GM23248 (cell line): ENCODE measurements at places on chromosomes 5 and 9.

- DNase-seq, result no peak
Measured at GRCh38 chr5:114311968-114312367, 49.9 kb upstream of the KCNN2 start.

- peak; percentile 42 for DNase-seq
Measured at GRCh38 chr9:38371495-38371894, 21.0 kb upstream of the ALDH1B1 start.

DNA sequence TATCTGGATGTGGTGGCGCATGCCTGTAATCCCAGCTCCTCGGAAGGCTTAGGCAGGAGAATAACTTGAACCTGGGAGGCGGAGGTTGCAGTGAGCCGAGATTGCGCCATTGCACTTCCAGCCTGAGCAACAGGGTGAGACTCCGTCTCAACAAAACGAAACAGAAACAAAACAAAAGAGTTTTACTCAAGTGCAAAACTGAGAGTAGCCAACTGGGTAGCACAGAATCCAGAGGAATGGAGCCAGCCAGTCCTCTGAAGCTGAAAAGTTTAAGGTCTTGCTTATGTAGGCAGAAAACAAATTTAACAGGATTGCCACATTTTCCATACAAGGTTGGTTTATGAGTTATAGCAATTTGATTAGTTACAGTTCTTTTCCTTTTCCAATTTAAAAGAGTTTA lies 32.0 kb downstream of the SPIN1 start:
- DNase-seq, result no peak

GRCh38 chr5:50727149-50727496 lies 60.7 kb downstream of the PARP8 start:
- DNase-seq, result peak; percentile 46

DNA sequence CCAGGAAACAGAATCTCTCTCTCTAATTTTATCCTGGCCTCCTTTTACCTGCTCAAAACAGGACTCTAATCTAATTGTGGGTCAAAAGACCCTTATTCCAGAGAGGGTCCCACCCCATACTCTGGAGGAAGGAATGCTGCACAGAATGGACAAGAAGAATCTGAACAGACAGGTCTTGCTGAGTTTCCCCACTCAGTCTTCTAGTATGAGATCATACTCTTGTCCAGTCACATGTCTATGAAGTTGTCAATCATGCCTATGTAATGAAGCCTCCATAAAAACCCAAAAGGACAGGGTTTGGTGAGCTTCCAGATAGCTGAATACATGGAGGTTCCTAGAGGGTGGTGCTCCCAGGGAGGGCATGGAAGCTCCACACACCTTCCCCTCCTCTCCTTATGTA lies 123.9 kb upstream of the FER start:
- no peak for DNase-seq

- peak; percentile 90 for DNase-seq
Measured at GRCh38 chr5:57298295-57298984, 124.6 kb downstream of the GPBP1 start.

GRCh38 chr5:172897481-172898217 lies 61.6 kb upstream of the RPL26L1 start:
- DNase-seq, result peak; percentile 95

GRCh38 chr9:126020836-126021235 lies 273.7 kb downstream of the PBX3 start:
- DNase-seq, result no peak

DNA sequence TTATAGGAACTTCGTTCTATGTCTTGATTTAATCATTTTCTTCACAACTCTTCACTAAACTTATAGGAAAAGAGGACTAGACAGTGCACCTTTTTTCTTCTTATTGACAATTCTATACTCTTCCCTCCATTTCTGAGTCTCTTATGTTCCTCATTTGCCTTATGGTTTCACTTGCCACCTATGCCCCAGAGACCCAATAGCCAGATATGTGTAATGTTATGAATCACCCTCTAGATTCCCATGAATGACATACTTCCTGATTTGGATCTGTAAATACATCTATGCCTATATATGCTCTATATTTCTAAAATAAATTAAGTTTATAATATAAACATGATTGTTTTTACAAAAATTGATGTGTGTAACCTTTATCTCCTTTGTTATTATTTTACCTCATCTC lies 514.1 kb upstream of the MEF2C start:
- peak; percentile 29 for DNase-seq

- no peak for DNase-seq
Measured at GRCh38 chr9:105259731-105260612, 15.5 kb downstream of the SLC44A1 start.

- no peak for DNase-seq
Measured at GRCh38 chr9:131606896-131607567, 61.7 kb downstream of the PRRT1B start.

- peak; percentile 61 for DNase-seq
Measured at GRCh38 chr9:124222918-124223720, 34.6 kb upstream of the NEK6 start.

GRCh38 chr5:52598968-52599367 lies 188.7 kb upstream of the ITGA1 start:
- DNase-seq, result no peak

DNA sequence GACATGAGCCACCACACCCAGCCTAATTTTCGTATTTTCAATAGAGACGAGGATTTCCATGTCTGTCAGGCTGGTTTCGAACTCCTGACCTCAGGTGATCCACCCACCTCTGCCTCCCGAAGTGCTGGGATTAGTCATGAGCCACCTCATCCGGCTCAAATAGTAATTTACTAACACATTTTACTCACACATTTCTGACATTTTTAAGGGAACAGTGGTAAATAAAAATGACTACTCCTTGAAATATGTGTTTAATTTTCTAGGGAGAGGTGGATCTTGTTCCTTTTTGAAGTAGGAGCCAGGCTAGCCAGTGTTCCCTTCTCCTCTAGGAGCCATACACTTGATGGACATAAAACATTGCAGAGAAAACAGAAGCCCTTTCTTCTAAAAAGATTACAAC lies 55.2 kb upstream of the ERBIN start:
- DNase-seq, result peak; percentile 82

- peak; percentile 79 for DNase-seq
Measured at GRCh38 chr9:34988218-34989002, 1.1 kb upstream of the DNAJB5 start.

DNA sequence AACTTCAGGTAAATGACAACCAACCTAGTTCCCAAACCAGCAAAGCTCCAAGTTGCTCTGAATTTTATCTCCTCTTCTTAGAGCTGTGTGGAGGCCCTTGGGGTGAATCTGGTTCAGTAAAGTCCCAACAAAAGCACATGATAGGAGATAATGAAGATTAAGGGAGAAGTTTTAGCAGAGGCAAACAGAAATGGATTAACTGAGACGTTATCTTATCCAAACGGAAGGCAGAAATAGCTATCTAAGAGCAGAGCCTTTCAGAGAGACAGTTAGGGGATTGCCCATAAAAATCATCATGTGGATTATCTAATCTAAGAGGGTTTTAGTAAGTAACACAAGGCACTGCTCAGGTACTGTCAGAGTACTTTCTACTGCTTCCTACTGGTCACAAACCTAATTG lies 183.9 kb upstream of the ZNF618 start:
- no peak for DNase-seq

GRCh38 chr5:40676613-40677343 lies 2.9 kb upstream of the PTGER4 start:
- DNase-seq, result peak; percentile 78

DNA sequence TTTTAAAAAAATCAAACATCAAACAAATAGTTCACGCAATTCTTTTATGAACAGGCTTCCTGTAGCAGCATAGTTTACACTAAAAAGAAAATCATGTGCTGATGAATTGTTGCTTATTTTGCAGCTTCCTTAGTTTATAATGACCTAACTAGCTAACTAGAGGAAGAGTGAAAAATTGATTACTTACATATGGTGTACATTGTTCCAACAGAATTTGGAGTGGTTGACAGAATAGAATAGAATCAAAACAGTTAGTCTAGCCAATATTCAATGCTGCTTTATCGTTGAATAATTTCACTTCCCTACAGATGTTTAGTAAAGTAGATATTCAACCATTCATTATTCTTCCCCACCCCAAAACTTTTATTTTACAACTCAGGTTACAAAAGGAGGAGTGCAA lies 4.2 kb downstream of the NMUR2 start:
- no peak for DNase-seq

DNA sequence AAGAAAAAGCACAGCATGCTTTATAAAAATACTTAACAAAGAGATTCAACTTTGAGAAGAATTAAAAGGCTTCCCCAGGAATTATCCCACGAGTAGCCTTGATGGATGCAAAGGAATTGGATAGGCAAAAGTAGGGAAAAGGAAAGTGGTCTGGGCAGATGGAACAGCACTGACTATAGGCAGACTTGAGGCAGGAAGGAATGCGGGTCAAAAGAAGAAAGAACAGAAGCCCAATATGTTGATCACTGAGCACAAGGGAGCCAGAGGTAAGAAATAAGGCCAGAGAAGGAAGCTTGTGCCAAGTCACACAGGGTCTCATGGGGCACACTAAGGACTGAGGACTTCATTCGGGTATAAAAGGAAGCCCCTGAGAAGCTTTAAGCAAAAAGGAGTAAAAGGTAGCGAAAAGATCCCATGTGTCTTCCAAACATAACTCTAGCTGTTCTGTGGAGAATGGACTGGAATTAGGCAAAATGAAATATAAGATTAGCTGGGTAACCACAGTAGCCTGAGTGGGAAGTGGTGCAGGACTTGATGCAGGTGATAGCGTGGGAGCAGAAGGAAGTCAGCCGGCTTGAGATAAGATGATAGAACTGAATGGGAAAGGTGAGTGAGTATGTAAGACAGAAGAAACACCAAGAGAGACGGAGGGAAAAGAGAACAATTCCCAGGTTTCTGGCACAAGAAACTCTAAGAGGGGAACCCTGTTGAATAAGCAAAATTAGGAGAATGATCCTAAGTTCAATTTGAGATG lies 106.6 kb downstream of the DENND1A start:
- DNase-seq, result no peak

GRCh38 chr5:136332223-136333015 lies 32.9 kb downstream of the TRPC7 start:
- no peak for DNase-seq

- DNase-seq, result peak; percentile 69
Measured at GRCh38 chr5:113020461-113021273, 44.1 kb downstream of the DCP2 start.

- DNase-seq, result peak; percentile 79
Measured at GRCh38 chr9:113669522-113670115, 206.1 kb downstream of the RGS3 start.

DNA sequence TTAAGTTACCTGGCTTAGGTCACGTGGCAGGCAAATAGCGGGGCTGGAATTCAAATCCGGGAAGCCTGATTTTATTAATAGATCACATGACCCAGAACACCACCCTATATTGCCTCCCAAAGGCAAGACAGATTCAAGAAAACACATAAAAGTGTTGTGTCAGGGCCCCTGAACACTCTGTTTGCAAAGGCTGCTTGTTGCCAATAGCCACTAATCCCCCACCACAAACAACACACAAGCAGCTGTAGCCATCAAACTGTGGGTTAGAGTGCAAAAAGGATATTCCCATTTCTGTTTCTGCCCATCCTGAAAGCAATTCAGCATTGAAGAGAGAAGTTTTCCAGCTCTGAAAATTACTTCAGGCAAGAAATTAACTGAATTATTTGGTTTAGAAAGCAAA lies 358.9 kb upstream of the RFX3 start:
- no peak for DNase-seq

DNA sequence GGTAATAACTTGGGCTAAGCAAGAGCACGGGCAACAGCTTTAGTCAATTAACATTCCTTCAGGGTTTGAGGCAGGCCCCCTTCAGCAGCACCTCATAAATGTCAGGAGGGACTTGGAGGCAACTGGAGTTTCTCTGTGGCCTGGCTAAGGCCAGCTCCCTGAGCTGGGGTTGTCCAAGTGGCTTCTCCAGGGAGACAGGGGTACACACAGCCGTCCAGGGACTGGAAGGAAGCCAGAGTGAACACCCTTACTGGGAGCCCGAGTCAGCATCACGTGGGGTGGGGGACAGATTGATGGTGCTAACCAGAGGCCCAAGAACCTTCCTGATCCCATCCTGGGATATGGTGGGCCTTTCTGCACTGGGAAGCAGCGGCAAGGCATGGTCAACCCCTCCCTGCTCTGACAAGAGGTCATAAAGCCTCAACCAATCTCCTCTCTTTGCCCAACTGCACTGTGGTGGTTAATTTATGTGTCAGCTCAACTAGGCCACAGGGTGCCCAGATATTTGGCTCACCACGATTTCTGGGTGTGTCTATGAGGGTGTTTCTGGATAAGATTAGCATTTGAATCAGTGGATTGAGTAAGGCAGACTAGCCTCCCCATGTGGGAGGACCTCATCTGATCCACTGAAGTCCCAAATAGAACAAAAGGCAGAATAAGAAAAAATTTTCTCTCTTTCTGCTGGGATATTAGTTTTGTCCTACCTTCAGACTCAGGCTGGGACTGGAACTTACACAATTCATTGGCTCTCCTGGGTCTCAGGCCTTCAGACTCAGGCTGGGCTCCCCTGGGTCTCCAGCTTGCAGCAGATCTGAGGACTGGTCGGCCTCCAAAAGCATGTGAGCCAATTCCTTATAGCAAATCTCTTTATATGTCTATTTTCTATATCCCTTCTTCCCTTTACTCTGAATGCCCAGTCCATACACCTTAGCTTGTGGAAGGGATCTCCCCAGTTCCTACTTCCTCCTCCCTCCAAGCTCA lies 127.2 kb upstream of the LARP1 start:
- peak; percentile 74 for DNase-seq

DNA sequence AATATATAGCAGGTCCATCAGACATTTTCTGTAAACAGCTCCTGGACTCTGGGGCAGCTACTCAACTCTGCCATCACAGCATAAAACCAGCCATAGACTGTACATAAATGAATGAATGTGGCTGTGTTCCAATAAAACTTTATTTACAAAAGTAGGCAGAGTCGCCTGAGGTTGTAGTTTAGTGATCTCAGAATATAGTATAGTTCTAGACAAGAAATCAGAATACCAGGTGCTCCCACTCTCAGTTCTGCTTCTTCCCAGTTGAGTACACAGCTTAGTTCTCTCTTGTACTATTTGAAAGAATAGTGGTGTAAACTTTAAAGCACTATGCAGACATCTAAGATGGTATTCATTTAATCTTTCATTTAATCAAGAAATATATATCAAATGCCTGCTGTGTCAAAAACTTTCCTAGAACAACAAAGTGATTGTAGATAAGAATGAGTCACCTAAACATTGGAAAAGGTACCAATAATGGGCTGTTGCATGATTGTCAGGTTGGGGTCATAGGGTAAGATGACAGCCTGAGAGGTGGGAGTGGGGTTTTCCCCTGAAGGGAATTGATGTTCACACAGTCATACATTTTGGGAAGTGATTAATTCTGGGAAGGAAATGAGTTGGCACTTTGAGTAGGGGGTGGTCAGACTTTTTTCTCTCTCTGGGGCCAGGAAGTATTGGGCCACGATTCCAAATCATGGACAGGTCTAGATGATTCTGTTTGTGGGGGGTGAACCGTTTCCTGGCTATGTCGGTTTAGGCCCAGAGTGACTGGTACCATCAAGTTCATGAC lies 37.0 kb downstream of the TNFSF8 start:
- DNase-seq, result peak; percentile 18

DNA sequence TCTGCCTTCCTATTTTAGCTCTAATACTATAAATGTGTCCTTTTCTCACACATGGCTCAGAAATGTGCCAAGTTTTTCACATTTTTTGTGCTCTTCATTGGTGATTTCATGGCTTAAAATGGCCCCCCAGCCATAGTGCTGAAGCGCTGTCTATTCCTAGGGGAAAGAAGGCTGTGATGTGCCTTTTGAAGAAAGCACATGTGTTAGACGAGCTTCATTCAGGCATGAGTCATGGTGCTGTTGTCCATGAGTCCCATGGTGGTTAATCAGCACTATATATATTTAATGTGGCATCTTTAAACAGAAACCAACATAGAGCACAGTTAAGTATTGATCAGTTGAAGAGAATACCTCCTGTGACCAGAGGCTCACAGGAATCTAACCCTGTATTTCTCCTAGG lies 55.8 kb downstream of the PDE8B start:
- peak; percentile 61 for DNase-seq

- no peak for DNase-seq
Measured at GRCh38 chr9:132631685-132632084, 38.1 kb downstream of the DDX31 start.
